ENCODE measurements at places on chromosomes 6 and 20. TPM values are rescaled to one million over a fixed set of nuclear protein-coding genes. Genes with fewer than 3 reads are reported as not detected.

PLEKHG1 gene
- total RNA-seq = 3.6 TPM

EGFL8 gene
- total RNA-seq = 6.0 TPM

CD109 gene
- 11.3 TPM for total RNA-seq

ESR1 gene
- 1.00 TPM for total RNA-seq

SMAP1 gene
- total RNA-seq = 62.0 TPM

DLL1 gene
- total RNA-seq = 0.58 TPM

DEFB132 gene
- not detected for total RNA-seq

HLA-DRB1 gene
- 55.9 TPM for total RNA-seq

SAMD3 gene
- total RNA-seq = 49.5 TPM

CST4 gene
- total RNA-seq = not detected

SNAP25 gene
- total RNA-seq = not detected

ZNF512B gene
- total RNA-seq = 19.3 TPM

RAB32 gene
- total RNA-seq = not detected

EMILIN3 gene
- total RNA-seq = not detected

KIF13A gene
- not detected for total RNA-seq

SNPH gene
- total RNA-seq = 8.4 TPM

PRR18 gene
- total RNA-seq = not detected

PBOV1 gene
- not detected for total RNA-seq

DDX43 gene
- total RNA-seq = 1.7 TPM

C20orf202 gene
- not detected for total RNA-seq

PREX1 gene
- total RNA-seq = 86.1 TPM

HAO1 gene
- not detected for total RNA-seq

All from activated CD4-positive, alpha-beta T cell treated with anti-CD3 and anti-CD28 coated beads, Interleukin-2, amount 10 ng/mL, durations not matched to agents 7 days and 5 days (primary cell).